Substantia nigra (tissue), 51 donors: ENCODE measurements at places on chromosomes 13 and 19.
A peak's percentile ranks its signal among the peaks of the same experiment; 100 is the strongest.

GRCh38 chr19:37977391-37977790 lies 70.4 kb downstream of the SIPA1L3 start:
- no peak for DNase-seq

- no peak for DNase-seq
These were observed 11.5 kb upstream of the MTRF1 start for GRCh38 chr13:41274881-41275280.

DNA sequence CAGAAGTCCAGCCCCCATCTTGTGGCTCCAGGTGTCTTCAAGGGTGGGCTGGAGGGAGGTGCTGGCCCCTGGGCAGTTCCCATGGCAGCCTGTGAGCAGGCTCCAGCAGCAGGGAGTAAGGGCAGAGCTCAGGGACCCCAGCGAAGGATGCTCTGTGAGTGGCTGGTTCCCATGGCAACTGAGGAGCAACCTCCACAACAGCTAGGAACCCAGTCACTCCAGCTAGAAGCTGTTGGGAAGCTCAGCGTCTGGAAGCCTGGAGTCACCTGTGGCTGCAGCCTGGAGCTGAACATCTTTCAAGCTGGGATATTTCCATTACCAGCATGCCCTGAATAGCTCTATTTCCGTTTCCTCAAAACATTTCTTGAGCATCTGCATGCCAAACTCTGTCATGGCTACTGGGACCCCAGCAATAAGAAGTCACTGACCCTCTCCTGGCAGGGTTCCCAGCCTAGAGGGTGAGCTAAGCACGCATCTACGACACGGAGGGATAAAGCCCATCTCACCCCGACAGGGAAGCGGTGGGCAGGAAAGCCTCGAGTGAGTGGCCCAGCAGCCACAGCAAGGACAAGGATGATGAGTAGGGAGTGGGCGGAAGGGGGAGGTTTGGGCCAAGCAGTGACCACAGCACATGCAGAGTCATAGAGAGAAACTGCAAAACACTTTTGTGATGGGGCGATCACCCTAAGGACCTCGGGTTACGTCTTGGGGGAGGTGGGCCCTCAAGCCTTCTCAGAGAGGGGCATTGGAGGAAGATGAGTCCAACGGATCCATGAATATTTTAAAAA lies 52.6 kb downstream of the ALOX5AP start:
- DNase-seq: no peak

GRCh38 chr19:19238126-19238894 lies 26.6 kb downstream of the NCAN start:
- DNase-seq: no peak

DNA sequence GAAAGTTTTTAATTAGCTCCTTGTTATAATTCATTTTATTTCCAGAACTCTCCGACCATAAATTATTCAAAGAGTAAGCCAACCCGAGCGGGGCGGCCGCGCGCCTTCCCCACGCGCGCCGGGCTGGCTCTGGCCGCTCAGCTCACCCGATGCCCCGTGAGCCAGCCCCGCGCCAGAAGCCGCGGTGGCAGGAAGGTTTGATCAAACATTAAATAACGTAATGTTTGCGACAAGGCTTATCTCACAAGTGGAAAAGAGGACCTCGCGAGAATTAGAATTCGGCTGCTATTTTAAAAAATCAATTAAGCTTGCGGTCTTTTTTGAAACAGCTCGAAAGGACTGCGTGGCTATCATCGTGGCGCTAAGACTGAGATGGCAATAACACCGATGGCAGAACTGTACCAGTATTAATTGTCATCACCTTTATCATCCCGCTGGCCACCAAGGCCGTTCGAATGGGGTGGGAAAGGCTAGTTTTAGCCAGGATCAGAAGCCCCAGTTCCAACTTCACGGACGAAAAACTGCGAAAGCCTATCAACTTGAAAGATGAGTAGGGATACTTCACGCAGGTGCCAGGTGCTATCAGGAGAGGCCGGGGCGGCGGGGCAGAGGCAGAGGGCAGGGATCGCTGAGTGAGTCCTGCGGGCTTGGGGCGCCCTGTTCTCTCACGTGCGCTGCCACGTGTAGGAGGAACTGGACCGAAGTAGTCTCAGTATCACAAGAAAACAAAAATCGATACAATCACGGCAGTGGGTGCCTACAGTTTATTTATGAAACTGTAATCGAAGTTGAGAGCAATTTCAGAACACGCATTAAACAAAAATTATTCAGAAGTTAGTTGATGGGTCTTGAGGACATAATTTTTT lies 6.4 kb downstream of the POU4F1 start:
- DNase-seq: no peak

DNA sequence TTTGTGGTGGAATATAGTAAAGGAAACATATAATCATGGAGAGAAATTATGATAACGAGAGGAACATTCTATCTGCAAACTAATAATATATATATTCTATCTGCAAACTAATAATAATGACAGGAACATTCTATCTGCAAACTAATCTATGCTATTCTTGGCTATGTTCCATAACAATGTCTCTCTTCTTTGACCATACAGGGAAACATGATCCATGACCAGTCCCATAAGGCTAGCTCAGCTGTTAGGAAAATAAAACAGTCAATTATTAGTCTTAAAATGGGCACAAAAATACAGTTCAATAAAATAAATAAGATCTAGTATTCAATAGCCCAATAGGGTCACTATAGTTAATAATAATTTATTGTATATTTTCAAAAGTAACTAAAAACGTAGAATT lies 707.8 kb upstream of the PCDH20 start:
- no peak for DNase-seq

DNA sequence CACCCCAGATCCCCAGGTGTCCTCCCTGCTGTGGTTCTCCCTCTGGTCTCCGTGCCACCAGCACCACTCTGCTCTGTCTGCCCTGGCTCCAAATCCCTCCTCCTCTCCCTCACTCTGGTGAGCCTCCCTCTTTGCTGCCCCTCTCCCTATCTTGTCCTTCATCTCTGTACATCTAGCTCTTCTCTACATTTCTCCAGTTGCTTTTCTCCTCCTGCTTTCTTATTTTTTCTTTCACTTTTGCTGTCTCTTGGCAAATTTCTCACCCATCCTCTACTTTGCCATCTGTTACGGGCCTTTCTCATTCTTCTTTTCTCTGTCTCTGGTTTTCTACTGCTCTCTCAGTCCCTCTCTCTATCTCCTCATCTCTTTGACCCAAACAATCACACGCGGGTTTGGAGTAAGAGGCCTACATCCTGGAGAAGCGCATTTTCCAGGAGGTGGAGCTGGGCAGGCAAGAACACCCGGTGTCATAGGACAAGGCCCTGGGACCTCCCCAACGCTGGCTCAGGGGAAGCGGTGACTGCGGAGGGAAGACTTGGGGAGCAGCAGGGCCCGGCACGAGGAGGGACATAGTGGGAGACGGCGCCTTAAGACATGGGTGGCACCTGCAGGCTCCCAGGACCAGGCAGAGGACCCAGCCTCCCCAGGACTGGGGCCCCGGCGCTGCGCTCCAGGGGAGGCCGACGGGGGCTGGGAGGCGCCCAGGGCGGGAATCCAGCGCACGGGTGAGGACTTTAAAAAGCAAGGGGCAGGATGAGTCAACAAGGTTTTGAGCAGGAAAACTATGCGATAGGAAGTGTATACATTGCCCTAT lies 9.9 kb downstream of the ZNF611 start:
- DNase-seq: no peak

GRCh38 chr19:12666265-12667048 lies at the start of the genes MAN2B1 and WDR83:
TSS of gene MAN2B1 (minus strand) at chr19:12666742. CDS start at chr19:12666701, 41 bp downstream.
TSS of gene WDR83 (plus strand) at chr19:12666807. CDS start at chr19:12669791, 2,984 bp downstream.
- DNase-seq: peak; percentile 78

DNA sequence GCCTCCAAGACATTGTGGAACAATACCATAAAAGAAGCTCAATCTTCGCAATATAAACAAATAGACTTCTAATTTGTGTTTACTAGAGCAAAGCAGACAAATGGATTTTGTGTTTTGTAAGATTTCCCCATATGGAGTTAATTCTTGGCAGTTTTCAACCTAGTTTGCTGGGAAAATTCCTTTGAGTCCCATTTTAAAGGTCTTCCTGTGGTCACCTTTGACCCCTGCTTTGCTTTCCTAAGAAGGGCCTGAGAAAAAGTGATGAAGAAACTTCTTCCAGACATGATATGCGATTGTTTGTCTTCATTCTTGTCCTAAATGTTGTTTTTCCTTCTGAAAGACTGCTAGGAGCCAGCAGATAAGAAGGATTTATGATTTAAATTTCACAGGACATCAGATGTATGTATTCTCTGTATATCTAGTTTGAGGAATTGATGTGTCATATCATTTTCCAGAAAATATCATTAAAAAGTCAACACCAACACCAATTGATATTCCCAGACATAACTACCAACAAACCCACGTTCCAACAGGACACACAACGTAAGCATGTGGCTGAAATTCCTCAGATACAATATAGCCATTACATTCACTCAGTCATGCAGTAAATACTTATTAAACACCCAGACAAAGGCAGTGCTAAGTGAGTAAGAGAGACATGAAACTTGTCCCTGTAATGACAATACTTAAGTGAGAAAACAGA lies 276.4 kb downstream of the LHFPL6 start:
- DNase-seq: no peak

- no peak for DNase-seq
These were observed 56.9 kb upstream of the EDNRB start for GRCh38 chr13:77975358-77976042.

- DNase-seq: no peak
These were observed 25.2 kb downstream of the MICU2 start for GRCh38 chr13:21578748-21579147.

GRCh38 chr19:51808333-51808986 lies 13.5 kb downstream of the FPR3 start:
- DNase-seq: no peak
